Epithelial cell of proximal tubule (primary cell): ENCODE measurements at places on chromosomes 11 and 22. TPM values are rescaled to one million over a fixed set of nuclear protein-coding genes. Genes with fewer than 3 reads are reported as not detected.

Gene DUSP8
- 9.7 and 13.1 TPM in 2 replicates for total RNA-seq

Gene SLCO2B1
- 0.14 and 0.23 TPM in 2 replicates for total RNA-seq

Gene PGA3
- total RNA-seq, result not detected in 2 replicates

Gene MYBPC3
- not detected in 2 replicates for total RNA-seq

Gene BAIAP2L2
- 5.4 and 6.5 TPM in 2 replicates for total RNA-seq

Gene NCF4
- not detected in 2 replicates for total RNA-seq

Gene DEUP1
- 0.36 and 0.69 TPM in 2 replicates for total RNA-seq

Gene YPEL4
- 0.86 TPM in 1 of 2 replicates, not detected in the other for total RNA-seq

Gene C1QTNF6
- 2.1 and 7.1 TPM in 2 replicates for total RNA-seq

Gene TTLL12
- total RNA-seq, result 91.8 and 104 TPM in 2 replicates

Gene OR5A1
- total RNA-seq, result not detected in 2 replicates

Gene CD3E
- not detected in 2 replicates for total RNA-seq

Gene OR4C16
- total RNA-seq, result not detected in 2 replicates
